NCI-H1417 (cell line): ENCODE measurements at places on chromosomes 11 and 22.

DNA sequence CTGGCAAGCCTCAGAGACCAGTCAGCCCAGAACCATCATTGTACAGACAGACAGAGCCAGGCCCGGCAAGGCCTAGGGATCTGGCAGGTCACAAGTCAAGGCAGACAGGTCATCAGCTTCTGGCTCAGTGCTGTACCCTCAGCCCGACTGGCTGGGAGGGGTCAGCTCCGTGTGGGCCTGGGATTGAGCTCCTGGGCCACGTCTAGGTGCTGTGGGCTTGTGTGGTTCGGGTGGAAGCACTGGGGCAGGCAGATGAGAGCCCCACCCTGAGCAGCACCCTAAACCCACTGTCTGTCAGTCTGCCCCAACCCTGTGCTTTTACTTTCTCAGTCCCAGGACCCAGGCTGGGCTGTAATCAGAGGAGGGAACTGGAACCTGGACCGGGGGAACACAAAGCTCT, 26.9 kb upstream of the P2RY2 start:
- no peak for DNase-seq

- no peak for DNase-seq
Measured at GRCh38 chr11:25180187-25180586, 683.3 kb downstream of the LUZP2 start.

- DNase-seq = no peak
Measured at GRCh38 chr22:20292673-20293232, 24.6 kb upstream of the RTN4R start.

DNA sequence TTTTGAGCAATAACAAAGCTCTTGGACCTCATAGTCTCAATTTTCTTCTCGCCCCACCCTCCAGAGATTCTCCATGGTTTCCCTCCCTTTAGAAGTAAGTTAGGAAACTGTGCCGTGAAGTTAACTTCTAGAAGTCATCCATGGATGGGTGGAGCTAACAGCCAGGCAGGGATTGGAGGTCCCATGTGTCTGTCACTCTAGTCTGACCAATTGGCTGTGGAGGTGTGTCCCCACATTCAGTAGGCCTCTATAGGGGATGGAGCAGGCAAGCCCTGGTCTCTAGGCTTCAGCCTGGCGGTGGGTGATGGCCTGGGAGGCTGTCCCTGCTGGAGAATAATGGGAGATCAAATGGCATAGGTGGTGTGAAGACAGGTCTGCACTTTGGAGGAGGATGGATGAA, 50.7 kb downstream of the TP53I11 start:
- DNase-seq = no peak

DNA sequence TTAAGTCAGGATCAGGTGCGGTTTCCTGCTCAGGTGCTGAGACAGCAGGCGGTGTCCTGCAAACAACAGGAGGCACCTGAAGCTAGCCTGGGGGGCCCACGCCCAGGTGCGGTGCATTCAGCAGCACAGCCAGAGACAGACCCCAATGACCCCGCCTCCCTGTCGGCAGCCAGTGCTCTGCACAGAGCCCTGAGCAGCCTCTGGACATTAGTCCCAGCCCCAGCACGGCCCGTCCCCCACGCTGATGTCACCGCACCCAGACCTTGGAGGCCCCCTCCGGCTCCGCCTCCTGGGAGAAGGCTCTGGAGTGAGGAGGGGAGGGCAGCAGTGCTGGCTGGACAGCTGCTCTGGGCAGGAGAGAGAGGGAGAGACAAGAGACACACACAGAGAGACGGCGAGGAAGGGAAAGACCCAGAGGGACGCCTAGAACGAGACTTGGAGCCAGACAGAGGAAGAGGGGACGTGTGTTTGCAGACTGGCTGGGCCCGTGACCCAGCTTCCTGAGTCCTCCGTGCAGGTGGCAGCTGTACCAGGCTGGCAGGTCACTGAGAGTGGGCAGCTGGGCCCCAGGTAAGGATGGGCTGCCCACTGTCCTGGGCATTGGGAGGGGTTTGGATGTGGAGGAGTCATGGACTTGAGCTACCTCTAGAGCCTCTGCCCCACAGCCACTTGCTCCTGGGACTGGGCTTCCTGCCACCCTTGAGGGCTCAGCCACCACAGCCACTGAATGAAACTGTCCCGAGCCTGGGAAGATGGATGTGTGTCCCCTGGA, at the start of gene MYO7A:
TSS of gene MYO7A (plus strand) at position 327 of the 772 bp plus-strand sequence. CDS start 2,389 bp downstream, outside the sequence.
- no peak for DNase-seq

DNA sequence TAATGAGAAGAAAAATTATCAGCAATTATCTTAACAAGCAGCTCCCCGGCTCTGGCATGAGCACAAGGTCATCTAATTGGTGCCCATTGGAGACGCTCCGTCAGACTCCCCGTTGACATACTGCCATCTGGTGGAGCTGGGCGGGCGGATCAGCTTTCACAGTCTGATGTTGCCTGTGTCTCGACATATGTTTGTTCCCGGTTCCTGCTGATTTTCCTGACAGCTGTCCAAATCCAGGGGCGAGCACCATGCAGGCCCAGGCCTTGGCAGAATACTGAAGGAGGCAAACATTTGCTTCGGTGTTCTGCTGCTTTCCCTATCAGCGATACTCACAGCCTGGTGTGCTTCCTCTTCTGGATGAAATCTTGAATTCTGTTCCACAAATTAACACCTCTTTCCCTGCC, 43.8 kb upstream of the BARX2 start:
- peak; percentile 97 for DNase-seq

DNA sequence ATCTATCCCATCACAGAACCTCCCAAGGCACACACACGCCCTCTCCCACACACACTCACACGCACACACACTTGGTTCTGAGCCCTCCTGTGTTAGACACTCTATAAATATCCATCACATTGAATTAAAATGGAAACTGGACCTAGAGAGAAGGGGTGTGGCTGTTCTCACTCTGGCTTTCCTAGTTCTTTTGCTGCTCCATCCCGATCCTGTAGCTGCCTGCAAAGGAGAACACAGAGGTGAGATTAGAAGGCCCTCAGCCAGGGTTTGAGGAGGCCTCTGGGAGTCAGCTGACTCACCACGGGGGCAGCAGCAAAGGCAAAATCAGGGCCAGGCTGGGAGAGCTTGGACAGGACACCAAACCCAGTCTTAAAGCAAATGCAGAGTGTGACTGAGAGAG, 192.3 kb upstream of the CADM1 start:
- DNase-seq = no peak

GRCh38 chr11:100639140-100639539, 47.9 kb upstream of the ARHGAP42 start:
- no peak for DNase-seq

GRCh38 chr11:32918427-32918826, 25.8 kb downstream of the QSER1 start:
- DNase-seq = no peak

GRCh38 chr11:95565724-95566141, 223.8 kb downstream of the FAM76B start:
- DNase-seq = no peak

DNA sequence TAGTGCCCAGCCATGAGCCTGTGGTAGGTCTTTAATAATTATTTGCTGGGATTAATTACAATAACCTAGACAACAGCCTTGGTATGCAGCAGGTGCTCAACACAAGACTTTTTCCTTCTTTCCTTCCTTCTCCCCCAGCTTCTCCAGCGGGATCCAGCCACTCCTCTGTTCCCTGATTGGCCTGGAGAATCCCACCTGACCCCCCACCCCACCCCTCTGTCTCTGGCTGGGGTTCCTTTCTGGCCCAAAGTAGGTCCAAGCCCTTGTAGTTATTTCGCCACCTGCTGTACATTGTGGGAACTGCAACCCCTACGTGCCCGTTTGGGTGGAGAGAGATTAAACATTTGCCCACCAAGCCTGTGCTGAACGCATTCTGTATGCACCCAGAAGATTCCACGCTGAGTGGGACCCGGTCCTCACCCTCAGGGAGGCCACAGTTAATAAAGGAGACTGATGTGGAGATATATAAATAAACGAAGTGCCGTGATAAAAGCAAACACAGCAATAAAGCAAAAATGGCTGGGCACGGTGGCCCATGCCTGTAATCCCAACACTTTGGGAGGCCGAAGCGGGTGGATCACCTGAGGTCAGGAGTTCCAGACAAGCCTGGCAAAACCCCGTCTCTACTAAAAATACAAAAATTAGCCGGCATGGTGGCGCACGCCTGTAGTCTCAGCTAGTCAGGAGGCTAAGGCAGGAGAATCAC, 32.1 kb upstream of the DGKZ start:
- DNase-seq = peak; percentile 84

GRCh38 chr22:33167998-33168790, 110.0 kb upstream of the SYN3 start:
- DNase-seq = no peak

DNA sequence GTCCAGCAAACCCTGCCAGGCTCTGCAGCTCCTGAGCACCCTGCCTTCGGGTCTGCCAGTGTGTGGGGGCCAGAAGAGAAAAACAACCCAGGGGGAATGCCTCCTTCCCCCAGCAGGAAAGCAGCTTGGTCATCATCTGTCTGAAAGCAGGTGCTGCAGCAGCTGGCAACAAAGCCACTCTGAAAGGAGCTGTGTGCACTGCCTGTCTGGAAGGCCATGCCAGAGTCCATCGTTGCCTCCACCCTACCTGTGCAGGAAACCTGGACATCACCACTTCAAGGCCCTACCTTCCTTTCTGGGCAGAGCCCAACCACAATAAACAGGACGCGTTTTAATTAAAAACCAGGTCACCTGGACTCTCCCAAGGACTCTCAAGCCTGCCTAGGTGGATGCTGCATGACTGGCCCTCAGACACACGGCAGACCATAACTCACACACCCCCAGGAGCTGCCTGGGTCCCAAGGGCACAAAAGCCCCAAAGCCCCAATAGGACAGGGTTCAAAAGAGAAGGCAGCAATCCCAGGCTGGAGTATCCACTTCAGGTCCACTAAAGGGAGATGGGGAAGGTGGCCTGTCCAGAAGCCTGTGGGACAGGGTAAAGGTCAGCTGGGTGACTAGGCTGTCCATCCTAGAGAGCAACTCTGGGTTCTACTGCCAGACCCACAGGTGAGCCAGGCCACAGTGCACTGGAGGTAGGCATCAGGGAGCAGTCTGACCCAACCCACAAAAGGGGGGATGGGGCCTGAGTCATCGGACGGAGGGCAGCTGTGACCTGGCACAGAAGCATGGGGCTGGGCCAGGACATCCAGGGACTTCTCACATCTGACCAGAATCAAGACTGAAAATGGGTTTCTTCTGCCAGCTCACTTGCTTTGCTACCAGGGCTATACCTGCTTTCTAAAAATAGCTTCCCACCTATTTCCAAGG, 6.1 kb downstream of the GNB1L start:
- no peak for DNase-seq

GRCh38 chr11:2794046-2794967, 91.3 kb downstream of the CDKN1C start:
- DNase-seq = no peak
